ENCODE measurements at places on chromosomes 12 and 14.

GRCh38 chr12:118846416-118846815 is 134.9 kb upstream of the SRRM4 start:
- no peak for DNase-seq

GRCh38 chr12:98485792-98486340 is 29.5 kb upstream of the TMPO start:
- DNase-seq = no peak

- DNase-seq = no peak
These were observed 229.2 kb upstream of the TMTC1 start for GRCh38 chr12:30012816-30013450.

- DNase-seq = no peak
These were observed 156.9 kb downstream of the DPF3 start for GRCh38 chr14:72736786-72737559.

- no peak for DNase-seq
These were observed 16.4 kb downstream of the FOXJ2 start for GRCh38 chr12:8048906-8049305.

GRCh38 chr12:94228488-94228907 is 80.1 kb downstream of the PLXNC1 start:
- DNase-seq = no peak

- DNase-seq = no peak
These were observed 341.2 kb downstream of the C12orf75 start for GRCh38 chr12:105671720-105672119.

DNA sequence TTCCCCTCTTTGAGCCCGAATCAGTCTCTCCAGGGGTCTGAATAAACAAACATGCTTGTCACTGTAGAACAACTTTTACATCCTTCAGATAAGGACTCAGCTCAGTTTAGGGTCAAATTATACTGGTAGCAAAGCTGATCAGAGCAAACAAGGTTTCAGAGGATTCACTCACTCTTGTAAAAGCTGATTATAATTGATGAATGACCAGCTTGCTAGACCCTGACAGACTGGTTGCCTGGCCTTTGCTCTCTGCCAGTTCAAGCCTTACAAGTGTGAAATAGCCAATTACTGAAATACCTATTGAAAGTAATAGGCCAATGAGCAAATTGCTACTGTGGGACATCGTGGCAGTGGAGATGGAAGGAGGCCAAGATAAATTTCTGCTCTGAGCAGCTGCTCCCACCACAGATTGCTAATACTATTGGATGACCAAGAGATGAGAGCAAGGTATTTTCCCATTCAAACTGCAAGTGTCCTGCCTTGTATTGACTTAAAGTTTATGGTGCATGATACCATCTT is 177.6 kb downstream of the PDZRN4 start:
- DNase-seq = no peak

DNA sequence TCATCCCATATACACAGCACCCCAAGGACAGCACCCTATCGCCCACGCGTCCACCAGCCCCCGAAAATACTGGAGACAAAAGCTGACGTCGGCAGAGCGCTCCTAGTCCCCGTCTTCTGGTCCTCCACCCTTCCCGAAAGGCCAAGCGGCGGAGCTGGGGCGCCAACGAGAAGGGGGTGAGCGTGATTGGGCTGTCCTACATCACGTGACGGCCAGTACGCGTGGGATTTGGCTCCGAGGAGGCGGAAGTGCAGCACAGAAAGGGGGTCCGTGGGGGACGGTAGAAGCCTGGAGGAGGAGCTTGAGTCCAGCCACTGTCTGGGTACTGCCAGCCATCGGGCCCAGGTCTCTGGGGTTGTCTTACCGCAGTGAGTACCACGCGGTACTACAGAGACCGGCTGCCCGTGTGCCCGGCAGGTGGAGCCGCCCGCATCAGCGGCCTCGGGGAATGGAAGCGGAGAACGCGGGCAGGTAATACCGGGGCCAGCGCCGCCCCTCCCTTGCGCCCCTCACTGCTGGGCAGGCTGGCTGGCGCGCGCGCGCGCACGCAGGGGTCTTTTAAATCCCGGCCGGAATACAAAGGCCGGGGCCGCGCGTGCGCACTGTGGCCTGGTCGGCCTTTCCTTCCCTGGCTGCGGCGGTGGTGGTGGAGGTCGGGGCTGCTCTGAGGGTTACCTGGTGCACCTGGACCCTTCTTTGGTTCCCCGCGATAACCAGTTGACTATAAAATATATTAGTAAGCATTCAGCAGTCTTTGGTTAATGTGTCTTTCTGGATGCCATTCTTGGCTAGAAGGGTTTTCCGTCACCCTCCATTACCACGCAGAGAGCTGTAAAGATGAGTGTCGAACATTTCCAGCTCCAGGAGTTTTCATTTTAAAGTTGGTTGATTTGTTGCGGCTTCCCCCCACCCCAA is at the start of gene TDG:
TSS of gene TDG (plus strand) at position 283 of the 915 bp plus-strand sequence. CDS start at position 449, 166 bp downstream.
- DNase-seq = peak; percentile 98

GRCh38 chr12:90456248-90456647 is 498.7 kb downstream of the CCER1 start:
- no peak for DNase-seq

DNA sequence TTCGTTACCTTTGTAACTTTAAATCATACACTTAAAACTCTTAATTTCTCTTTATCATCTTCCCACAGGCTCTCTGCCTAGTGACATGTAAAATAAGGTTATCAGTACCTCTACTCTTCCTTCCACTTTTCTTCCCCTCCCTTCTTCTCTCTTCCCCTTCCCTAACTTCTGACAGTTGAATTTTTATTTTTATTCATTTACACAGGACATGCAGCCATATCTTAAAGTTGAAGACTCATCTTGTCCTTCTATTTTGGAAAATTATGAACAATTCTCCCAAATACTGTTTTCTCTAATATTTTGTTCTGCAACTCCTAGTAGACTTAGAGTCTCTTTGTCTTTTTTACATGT is 263.9 kb downstream of the FBXL14 start:
- no peak for DNase-seq

DNA sequence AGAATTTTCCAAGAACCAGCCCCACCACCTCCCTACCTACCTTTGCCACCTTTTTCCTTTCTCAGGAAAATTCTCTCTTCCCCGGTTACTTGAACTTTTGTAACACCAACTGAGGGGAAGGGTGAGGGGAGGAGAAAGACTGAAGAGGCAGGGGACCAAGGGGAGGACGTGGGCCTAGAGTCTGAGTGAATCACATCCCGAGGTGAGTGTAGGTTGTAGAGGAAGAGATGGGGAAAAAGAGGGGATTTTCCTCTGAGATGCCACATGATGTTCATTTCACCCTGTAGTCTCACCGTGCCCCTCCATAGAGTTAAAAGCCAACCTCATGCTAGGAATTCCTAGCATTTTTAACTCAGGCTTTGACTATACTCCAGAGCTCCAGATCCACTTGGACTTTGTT is 311.8 kb downstream of the RPAP3 start:
- no peak for DNase-seq

- no peak for DNase-seq
These were observed 124.6 kb downstream of the ETV6 start for GRCh38 chr12:11773889-11774677.

DNA sequence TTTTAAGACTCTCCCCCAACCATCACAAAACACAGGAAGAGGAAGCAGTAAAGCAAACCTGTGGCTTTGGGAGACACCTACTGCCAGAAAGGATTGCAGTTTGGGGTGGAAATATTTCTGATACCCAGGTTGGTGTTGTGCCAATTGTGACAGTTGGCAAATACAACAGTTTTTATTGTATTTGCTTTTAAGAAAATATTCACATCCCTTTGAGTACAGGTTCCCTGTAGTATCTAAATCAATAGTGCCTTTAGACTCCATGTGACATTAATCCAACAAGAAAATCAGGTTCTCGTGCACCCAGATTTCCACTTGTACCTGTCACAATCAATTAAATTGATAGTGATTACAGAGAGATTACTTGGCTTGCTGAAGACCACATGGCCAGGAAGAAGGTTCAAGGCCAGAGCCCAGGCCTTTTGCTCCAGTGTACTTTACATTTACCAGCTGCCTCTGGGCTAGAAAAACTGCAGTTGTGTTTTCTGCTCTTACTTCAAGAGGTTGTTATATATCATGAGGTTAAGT is 361.2 kb downstream of the ATP23 start:
- DNase-seq = peak; percentile 13

GRCh38 chr14:83208341-83208740 is 1674.7 kb upstream of the SEL1L start:
- no peak for DNase-seq

GRCh38 chr14:28426960-28427359 is 339.6 kb upstream of the FOXG1 start:
- no peak for DNase-seq

DNA sequence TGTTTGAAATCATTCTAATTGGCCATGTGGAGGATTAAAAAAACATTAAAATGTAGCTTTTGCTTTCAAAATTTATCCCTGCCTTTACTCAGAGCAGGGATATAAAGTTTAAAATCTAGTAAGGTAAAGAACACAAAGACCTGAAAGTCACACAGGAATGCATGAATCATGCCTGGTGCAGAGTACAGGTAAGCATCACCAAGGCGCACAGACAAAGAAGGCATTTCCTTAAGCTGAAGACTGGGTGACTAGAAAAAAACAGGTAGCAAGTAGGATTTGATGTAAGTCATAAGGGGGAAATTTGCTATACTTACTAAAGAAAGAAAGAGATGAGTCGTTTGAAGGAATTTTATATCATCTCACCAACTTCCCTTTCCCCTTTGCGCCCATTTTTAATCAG is 405.6 kb downstream of the GXYLT1 start:
- DNase-seq = no peak

DNA sequence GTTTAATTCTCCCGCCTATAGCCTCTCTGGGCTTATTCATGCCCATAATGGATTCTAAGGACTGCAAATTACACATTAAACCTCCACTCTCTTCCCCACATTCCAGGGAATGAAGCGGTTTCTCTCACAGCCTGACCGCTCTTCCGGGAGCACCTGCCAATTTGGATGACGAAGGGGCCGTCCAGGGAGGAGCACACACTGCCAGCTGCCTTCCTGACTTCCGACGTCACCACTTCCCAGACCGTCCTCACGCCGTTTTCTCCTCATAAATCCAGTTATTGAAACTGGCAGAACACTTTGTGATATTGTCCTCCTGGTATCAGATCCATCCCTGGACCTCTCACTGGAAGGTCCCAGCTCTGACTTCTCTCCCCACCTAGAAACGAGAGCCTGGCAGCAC is 87.6 kb downstream of the GCH1 start:
- DNase-seq = no peak

GRCh38 chr12:105120551-105120950 is 13.0 kb downstream of the WASHC4 start:
- peak; percentile 4 for DNase-seq

GRCh38 chr12:43057566-43057965 is 468.0 kb upstream of the PRICKLE1 start:
- peak; percentile 4 for DNase-seq

DNA sequence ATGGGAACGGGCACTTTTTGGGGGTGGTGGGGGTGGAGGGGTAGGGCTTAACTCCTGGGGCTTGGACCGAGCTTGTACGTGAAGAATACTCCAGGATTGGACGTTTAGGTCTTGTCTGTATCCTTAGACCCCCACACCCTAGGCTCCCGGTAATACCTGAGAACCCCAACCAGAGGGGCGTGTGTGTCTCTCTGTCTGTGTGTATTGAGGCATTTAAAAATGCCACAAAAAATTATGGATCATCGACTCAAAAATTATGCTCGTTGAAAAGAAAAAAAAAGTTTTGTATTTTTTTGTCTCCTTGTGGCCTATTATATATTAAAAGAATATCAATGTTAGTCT is 459 bp downstream of the PPFIBP1 start:
- DNase-seq = no peak

GRCh38 chr12:41908206-41908605 is 236.5 kb downstream of the GXYLT1 start:
- no peak for DNase-seq

- DNase-seq = no peak
These were observed 10.7 kb downstream of the SCARB1 start for GRCh38 chr12:124852911-124853427.

- DNase-seq = peak; percentile 58
These were observed 1.7 kb downstream of the OTUB2 start for GRCh38 chr14:94027566-94028449.

DNA sequence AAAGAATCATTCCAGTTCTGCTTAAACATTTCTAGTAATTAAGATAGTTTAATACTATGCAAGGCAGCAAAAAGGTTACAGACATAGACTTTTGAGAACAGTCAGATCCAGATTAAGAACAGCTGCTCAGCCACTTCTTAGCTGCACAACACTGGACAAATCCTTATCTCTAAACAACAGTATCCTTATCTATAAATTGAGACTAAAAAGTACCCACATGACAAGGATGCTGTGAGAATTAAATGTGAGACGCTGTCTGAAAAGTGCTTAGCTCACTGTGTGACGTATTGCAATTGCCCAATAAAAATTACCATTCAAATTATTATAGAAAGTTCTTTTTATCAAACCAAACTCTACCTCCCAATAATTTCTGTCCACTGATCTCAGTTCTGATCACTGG is 35.5 kb downstream of the BORCS5 start:
- DNase-seq = no peak

DNA sequence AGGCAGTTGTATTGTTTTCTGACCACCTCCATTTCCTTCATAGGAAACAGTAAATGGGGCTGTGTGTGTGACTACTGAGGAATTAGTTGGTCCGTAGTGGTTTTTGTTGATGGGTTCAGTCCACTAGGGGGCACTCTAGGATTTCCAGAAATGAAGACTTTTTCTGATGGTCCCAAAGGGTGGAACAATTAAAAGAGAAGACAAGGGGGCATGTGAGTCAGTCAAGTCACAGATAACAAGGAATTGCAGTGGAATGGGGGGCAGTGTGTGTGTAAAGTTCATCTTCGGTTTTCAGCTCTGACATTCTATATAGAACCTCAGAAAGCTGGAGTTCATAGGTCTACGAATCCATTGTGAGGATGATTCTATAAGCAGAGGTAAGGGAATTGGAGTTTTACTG is 186.6 kb upstream of the OR4E1 start:
- DNase-seq = peak; percentile 43

DNA sequence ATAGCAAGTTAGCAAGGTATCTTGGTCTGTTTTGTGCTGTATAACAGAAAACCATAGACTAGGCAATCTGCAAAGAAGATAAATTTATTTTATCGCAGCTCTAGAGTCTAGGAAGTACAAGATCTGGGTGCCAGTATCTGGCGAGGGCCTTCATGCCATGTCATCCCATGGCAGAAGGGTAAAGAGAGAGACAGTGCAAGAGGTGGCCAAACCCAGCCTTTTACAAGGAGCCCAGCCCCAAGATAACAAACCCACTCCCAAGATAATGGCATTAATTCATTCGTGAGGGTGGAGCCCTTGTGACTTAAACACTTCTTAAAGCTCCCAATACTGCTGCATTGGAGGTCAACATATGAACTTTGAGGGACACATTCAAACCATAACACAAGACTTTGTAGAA is 16.9 kb downstream of the RPS29 start:
- no peak for DNase-seq

GRCh38 chr12:47610686-47611252 is 95.1 kb downstream of the RPAP3 start:
- DNase-seq = no peak

DNA sequence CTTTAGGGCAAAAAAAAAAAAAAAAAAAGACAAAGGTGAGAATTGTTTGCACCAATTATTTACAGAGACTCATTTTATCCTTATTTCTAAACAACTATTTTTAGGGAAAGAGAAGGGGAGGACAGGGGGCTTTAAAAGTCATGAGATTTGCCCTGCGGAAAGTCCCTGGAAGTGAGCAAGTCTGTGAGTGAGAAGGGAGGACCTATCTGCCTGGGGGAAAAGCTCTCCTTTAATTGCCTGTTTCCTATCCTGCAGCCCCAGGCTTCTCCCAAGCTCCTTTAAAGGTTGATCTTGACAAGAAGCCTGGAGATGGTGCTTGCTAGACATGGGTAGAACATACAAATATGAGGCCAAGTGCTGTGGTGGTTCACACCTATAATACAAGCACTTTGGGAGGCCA is 8.3 kb upstream of the CHST11 start:
- no peak for DNase-seq
